Thymus (tissue), 14 donors: ENCODE measurements at places on chromosomes 3 and 15. TPM values are rescaled to one million over a fixed set of nuclear protein-coding genes. Genes with fewer than 3 reads are reported as not detected.

The FBXO40 gene
- under 0.01 TPM for total RNA-seq

GRCh38 chr3:33717616-33717865 lies 513 bp downstream of the CLASP2 start:
- H3K4me1 ChIP-seq: peaks cover 7% of the 10 kb centered on the region
- no peaks in the 10 kb centered on the region for H3K36me3 ChIP-seq
- DNase-seq: no peak
- no peaks in the 10 kb centered on the region for H3K27me3 ChIP-seq

GRCh38 chr15:79136434-79137046 lies 46.0 kb upstream of the RASGRF1 start:
- H3K36me3 ChIP-seq: no peaks in the 10 kb centered on the region
- DNase-seq: no peak
- H3K27me3 ChIP-seq: no peaks in the 10 kb centered on the region
- H3K4me3 ChIP-seq: no peak overlapping the region

DNA sequence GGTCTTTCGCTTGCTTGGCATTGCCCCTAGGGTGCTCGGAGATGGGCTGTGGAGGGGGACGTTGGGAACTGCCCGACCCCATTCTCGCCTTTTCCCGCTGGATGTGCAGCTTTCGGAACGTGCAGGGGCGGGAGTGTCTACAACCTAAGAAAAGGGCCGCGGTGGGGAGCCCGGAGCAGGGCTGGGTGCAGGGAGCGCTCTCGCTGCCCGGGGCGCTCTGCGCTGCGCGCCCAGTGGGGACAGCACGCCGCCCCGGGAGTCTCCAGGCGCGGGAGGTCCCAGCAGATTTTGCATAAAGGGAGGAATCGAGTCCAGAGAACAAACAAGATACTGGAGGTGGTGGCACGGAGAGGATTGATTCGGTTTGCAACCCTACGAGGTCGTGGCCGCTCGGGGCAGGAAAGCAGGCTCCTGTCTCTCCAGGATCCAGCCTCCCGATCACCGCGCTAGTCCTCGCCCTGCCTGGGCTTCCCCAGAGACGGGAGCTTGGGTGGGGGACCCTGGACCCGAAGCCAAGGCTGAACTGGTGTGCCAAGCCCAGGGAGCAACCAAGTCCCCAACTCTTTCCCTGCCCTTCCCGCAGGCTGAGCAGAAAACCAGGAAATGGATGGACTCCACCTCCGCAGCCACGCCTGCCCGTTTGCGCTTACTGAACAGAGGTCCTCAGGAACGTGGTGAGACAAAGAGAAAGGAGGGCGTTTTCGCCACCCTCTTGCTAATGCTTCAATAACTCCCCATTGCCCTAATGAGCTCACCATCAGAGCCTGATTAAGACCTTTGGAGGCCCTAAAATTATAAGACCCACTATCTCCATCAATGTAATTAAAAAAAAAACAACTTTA lies 59.7 kb downstream of the NOX5 start:
- no peak for DNase-seq
- H3K4me1 ChIP-seq: no peaks in the 10 kb centered on the region
- no peaks in the 10 kb centered on the region for H3K36me3 ChIP-seq
- no peak overlapping the region for H3K27ac ChIP-seq

DNA sequence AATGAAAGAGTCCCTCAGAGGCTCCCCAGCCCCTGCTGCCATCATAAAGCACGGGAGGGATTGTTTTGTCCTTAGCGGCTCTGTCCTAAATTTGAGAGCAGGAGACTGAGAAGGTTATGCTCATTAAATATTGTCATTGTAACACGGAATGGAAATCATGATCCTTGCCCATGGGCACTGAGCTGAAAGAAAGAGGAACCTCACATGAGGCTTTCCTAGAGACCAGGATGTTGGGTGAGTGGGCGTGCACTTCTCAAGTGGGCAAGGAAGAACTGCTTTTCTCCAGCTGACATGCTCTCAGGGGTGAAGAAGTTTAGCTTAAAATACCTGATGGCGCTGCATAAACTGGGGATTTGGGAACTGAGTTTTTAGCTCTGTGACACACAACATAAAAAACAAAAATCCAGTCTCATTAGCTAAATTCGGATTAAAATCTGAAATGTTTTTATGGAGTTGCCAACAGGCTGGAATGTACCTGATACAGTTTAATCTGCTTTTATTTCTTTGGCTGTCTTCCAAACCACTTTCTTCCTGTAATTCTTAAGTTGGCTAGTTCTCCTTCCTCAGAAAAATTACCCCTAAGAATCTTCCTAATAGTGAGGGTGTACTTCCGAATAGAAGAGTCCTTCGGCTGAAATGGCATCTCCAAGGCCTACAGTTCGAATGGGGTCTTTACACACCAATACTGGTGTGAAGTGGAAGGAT lies 31.7 kb downstream of the ADPGK start:
- H3K27me3 ChIP-seq: no peaks in the 10 kb centered on the region
- no peak for DNase-seq
- no peaks in the 10 kb centered on the region for H3K4me1 ChIP-seq

GRCh38 chr3:13652728-13653127 lies 103.8 kb downstream of the FBLN2 start:
- no peak overlapping the region for H3K4me3 ChIP-seq
- no peak overlapping the region for H3K27ac ChIP-seq
- H3K27me3 ChIP-seq: peaks cover 9% of the 10 kb centered on the region
